Vagina (tissue), 2 donors: ENCODE measurements at places on chromosomes 2 and 18. TPM values are rescaled to one million over a fixed set of nuclear protein-coding genes. Genes with fewer than 3 reads are reported as not detected.

EPB41L3 gene
- total RNA-seq = 53.0 TPM

TMEM237 gene
- 29.5 TPM for total RNA-seq

DNA sequence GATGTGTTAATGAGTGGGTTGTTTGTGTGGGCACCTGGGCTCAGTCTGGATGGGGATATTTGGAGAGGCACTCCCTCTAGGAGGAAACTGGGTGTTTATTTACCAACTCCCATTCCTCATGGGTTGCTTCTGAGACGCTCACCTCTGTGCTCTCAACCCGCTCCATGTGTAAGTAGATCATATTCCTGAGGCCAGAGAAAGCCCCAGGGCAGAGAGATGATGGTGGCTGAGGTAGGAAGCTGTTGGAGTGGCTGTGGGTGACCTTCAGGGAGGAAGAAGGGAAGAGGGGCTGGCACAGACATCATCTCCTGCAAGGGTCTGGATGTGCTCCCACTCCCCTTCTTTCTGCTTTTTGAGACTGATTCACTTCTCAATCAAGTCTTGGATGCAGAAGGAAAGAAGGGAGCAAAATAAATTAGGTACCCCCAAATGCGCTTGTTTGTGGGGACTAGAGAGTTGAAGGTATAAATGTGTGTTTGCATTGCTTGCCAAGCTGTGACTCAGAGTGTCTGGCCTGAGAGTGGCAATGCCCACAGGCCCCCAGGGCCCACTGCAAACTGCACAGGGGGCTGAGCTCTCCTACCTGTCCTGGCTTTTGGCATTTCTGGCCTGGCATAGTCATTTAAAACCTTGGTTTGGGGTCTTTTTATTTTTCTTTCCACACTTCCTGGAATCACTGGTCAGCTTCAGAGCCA lies 57.2 kb upstream of the TNP1 start:
- H3K4me3 ChIP-seq = no peak overlapping the region
- H3K27ac ChIP-seq = no peak overlapping the region
- H3K36me3 ChIP-seq = no peaks in the 10 kb centered on the region
- no peaks in the 10 kb centered on the region for H3K4me1 ChIP-seq
- no peak for DNase-seq
- H3K27me3 ChIP-seq = no peaks in the 10 kb centered on the region

DNA sequence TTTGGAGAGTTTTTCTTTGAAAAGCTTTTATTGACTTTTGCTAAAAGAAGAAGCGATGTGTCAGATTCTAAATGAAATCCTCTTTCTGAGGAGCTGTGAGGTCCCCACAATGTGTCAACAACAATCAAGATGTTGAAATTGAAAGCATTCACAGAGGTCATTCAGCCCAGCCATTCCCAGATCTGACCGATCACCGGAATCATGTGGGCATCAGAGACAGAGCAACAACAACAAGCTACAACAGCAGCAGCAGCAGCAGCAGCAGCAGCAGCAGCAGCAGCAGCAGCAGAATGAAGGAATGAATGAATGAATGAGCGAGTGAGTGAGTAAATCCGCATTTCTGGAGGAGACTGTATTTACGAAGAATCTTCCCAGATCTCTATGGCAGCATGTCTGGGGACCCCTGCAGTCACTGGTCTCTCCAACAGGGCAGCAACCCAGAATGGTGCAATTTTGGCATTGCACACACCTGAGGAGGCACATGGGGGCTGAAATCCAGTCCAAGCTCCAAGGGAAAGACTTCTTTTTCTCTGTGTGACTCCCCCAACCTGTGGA lies 299.0 kb downstream of the MYCN start:
- no peaks in the 10 kb centered on the region for H3K27me3 ChIP-seq
- H3K4me1 ChIP-seq = no peaks in the 10 kb centered on the region
- no peak overlapping the region for H3K27ac ChIP-seq
- H3K36me3 ChIP-seq = no peaks in the 10 kb centered on the region
- no peak for DNase-seq

- no peak overlapping the region for H3K4me3 ChIP-seq
- no peaks in the 10 kb centered on the region for H3K27me3 ChIP-seq
- H3K27ac ChIP-seq = no peak overlapping the region
- DNase-seq = no peak
These were observed 214.7 kb downstream of the CLIP4 start for GRCh38 chr2:29329899-29330298.

LIMS2 gene
- 44.2 TPM for total RNA-seq

GRCh38 chr18:74623047-74623816 lies 25.6 kb downstream of the ZNF407 start:
- H3K4me3 ChIP-seq = no peak overlapping the region
- H3K4me1 ChIP-seq = no peaks in the 10 kb centered on the region
- no peak overlapping the region for H3K27ac ChIP-seq
- H3K27me3 ChIP-seq = no peaks in the 10 kb centered on the region

- H3K4me1 ChIP-seq = no peaks in the 10 kb centered on the region
- no peaks in the 10 kb centered on the region for H3K27me3 ChIP-seq
- H3K36me3 ChIP-seq = no peaks in the 10 kb centered on the region
These were observed 25.8 kb downstream of the NYAP2 start for GRCh38 chr2:225425284-225425683.

DNA sequence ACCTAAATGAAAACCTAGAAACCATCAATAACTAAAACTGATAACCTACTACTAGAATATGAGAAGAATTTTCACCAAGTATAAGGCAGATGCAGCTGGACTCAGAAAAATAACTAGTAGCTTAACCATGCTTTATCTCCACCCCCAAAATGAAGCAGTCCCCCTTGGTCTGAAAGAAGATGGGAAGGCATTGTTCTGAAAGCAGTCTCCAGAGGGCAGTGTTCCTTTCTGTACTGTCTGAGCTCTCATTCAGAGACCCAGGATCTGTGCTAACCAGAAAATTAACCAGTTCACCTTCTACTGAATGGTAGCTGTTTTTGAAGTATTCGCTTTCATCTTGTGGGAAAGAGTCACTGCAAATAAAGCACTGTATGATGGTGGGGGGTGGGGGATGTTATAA lies 273.0 kb downstream of the PDE11A start:
- H3K27ac ChIP-seq = no peak overlapping the region
- DNase-seq = no peak
- H3K4me3 ChIP-seq = no peak overlapping the region
- H3K27me3 ChIP-seq = no peaks in the 10 kb centered on the region
- no peaks in the 10 kb centered on the region for H3K36me3 ChIP-seq
